ENCODE measurements at places on chromosomes 2 and 18.
A peak's percentile ranks its signal among the peaks of the same experiment; 100 is the strongest.

- DNase-seq, result peak; percentile 72
Measured at GRCh38 chr2:85750587-85751575, 2.9 kb upstream of the ATOH8 start.

DNA sequence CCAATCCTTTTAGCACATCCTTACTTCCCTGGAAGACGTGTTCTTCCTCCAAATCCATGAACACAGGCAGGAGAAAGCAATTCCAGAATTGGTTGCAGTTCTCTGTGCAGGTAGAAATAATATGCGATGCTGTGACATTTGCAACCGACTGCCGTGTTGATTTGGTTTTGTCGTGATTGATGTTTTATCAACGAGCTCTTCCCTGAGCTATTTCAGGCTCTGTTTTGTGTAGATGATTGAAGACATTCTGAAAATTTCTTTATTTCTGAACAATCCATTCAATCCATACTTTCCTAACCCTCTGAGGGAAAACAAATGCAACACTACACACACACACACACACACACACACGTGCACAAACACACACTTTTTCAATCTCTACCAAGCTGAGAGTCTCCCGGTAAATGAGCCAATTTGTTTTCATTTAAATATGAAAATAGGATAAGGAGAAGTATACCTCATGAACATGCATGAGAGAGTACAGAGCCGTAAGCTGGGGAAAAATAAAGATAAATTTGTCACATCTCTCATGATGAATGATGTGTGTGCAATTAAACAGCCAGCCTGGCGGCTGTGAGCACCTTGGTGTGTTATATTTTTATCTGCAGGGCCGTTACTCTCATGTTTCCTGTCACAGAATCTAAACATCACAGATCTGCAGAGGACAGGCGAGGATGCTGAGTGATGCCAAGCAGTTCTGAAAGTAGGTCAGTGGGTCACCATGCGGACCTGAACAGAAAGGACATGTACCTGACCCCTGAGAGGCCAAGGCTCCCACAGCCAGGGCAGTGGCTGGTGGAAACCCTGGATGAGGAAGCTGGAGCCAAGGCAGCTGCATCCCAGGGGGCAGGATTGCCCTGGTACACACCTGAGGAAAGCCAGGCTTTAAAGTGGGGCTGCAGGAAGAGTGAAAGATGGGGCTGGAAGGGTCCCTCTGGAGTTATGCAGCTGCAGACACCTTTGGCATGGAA lies 64.8 kb downstream of the PDCL3 start:
- no peak for DNase-seq

DNA sequence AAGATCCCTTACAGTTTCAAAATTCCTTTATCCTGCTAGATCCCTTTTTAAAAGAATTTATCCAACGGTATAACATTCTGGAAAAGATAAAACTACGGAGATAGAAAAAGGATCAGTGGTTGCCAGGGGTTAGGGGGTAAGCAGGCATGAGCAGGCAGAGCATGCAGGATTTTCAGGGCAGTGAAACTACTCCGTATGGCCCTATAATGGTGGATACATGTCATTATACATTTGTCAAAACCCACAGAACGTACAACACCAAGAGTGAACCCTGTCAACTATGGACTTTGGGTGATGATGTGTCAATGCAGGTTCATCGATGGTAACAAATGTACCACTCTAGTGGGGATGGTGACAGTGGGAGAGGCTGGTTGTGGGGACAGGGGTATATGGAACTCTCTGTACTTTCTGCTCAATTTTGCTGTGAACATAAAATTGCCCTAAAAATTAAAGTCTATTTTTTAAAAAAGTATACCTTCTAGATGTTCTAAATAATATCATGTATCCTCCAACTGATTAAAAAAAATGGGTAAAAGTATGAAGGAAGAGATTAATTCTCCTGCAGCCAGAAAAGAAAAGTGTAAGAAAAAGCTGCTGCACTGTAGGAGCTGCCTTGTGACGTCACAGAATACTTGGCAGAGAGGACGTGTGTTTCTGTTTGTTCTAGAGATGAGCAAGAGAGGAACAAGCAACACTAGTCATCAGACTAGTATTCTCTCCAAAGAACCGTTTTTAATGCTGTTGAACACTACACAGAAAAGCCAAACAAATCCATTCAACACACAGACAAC lies 23.6 kb downstream of the ANKRD44 start:
- no peak for DNase-seq

DNA sequence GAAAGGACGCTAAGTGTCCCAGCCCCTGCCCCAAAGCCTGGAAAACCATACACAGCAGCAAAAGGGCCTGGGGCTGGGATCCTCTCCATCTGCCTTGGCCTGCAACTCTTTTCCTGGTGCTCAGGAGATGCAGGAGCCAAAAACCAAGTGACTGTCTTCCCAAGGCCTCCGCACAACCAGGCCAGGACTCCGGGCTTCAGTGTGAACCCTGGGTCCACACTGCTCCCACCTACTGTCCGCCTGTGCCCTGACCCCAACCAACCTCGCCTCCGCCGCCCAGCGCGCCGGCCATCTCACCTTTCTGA lies 1.1 kb downstream of the FEV start:
- no peak for DNase-seq

DNA sequence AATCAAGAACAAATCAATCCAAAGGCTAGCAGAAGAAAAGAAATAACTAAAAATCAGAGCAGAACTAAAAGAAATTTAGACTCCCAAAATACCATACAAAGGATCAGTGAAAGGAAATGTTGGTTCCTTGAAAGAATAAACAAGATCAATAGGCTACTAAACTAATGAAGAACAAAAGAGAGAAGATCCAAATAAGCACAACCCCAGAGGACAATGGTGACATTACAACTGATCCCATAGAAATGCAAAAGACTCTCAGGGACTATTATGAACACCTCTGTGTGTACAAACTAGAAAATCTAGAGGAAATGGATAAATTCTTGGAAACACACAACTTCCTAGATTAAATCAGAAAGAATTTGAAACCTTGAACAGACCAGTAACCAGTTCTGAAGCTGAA lies 1186.9 kb downstream of the LRP1B start:
- DNase-seq, result no peak

Measured in breast epithelium (tissue), 4 donors.